Suppressor macrophage treated with lipopolysaccharide for 4 hours (primary cell): ENCODE measurements at places on chromosomes 12 and 14.
A peak's percentile ranks its signal among the peaks of the same experiment; 100 is the strongest.

DNA sequence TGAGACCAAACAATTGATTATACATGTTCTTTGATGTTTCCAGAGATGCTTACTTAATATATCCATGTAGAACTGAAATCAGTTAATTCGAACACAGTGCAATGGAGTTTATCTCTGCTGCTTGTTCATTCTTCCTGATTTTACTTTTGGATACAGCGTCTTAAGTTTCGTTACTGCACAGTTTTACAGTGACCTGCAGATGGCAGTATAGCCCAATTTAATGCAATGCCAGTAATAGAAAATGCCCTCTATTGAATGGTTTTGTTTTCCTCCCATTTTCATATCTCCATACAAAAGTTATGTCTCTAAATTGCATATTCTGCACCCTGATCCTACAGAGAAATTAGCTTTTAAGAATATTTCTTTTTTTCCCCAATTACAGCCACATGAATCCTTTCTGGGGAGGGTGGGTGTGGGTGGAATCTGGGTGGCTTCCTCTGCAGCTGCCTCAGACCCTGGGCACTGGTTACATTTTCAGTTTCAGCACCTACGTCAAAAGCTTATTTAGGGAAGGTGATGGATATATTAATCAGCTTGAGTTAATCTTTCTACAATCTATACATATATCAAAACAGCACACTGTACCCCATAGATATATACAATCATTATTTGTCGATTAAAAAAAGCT lies 101.1 kb upstream of the DCD start:
- DNase-seq: peak; percentile 79

- no peak for DNase-seq
Measured at GRCh38 chr12:124532331-124532750, 35.1 kb downstream of the NCOR2 start.

GRCh38 chr12:19819231-19819630 lies 379.9 kb downstream of the AEBP2 start:
- DNase-seq: no peak

GRCh38 chr12:103431387-103431786 lies 64.4 kb downstream of the C12orf42 start:
- no peak for DNase-seq

GRCh38 chr12:1862973-1863372 lies 42.6 kb downstream of the LRTM2 start:
- DNase-seq: no peak

DNA sequence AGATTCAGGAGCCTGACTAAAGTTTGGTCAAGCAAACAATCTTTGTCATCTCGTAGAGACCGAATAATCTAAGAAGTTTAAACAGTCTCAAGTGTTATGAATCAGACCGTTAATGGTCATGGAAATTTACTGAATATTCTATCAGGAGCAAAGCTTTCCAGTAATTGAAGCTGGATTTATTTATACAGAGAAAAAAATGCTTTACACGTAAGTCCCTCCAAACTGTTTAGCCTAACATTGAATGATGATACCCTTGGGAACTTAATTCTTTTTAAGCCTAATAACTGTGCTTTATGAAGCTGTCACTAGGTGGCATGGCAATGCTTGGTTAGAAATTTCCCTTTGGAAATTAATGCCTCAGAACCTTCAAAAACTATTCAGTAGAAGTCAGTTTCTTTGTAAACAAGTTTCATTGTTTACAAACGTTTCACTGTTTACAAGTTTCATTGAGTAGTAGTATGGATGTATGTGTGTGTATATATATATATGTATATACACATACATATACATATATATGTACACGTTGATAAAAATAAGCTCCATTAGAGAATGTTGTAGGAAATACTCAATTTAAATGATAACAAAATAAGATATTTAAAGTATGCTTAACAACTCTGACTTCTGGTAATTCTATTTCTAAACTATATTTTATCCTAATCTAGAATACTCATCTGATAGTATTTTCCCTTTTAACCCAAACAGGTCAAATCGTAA lies 32.1 kb downstream of the DEPDC4 start:
- DNase-seq: peak; percentile 60
